ENCODE measurements at places on chromosomes 16 and 17.

DNA sequence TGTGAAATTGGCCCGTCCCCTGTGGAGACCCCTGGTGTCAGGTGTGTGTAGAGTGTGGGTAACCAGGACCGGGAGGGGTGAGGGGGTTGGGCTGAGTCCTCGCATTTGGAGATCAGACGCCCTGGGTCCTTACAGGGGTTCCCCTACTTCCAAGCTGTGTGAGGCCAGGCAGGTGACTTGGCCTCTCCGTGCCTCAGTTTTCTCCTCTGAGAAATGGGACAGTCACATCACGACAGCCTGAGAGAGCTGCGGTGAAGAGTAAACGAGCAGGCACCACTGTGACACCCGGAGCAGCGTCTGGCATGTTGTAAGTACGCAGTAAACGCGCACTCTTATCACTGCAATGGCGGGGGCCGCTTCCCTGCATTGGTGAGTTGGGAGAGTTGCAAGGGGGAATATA lies 152.5 kb upstream of the CIBAR2 start:
- no peak for DNase-seq

DNA sequence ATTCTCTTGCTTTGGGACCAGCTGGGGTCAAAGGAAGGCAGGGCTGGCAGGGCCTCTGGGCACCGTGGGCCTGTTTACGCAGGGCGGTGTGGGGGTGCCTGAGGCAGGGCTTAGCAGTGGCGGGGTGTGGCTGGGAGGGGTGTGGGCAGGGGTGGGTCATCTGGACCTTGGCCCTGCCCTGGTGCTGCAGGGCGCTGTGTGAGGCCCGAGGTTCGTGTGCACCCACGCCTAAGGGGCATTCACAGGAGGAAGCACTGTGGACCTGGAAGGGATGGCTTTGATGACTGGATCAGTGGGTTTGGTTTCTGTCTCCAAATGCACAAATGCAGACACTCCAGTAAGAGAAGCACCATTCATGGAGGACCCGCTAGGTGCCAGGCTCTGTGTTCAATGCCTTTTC lies 37.3 kb downstream of the BCO1 start:
- no peak for DNase-seq

- DNase-seq = no peak
Observed at GRCh38 chr16:20598832-20599469, 22.8 kb upstream of the ACSM2B start.

GRCh38 chr17:74750327-74751069 lies 2.1 kb downstream of the NHERF1 start:
- DNase-seq = peak; percentile 50

DNA sequence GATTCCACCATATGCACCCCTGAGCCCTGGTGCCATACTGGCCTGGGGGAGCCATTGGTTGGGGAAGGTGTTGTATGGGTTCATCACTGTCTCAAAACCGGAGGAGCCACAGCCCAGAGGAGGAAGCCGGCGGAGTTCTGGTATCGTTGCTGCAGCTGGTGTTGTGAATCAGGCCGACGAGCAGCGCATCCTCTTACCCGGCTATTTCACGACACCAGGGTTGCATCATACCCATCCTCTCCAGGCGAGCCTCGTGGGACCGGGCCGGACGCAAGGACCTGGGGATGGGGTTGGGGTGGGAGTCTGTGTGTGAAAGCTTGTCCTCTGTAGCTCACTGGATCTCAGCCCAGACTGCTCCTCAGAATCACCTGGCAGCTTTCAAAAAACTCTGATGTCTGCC lies 6.6 kb upstream of the SLC12A3 start:
- DNase-seq = no peak

DNA sequence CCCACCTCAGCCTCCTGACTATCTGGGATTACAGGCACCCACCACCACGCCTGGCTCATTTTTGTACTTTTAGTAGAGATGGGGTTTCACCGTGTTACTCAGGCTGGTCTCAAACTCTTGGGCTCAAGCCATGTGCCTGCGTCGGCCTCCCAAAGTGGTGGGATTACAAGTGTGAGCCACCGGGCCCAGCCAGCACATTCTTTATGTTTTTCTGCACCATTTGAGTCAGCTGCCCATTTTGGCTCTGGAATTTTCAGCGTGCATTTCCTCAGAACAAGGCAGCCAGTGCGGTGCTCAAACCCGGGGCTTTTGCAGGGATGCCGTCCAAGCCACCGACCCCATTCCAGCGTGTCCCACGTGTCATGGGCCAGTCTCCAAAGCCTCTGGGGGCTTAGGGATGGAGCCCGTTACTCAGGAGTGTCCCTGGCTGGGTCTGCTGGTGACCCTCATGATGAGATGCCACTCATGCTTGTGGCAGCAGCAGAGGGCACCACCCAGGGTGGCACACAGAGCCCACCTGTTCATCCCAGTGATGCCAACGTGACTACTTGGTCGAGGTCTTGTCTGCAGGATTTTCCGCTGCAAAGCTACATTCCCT lies 3.7 kb upstream of the RAB40C start:
- no peak for DNase-seq

All from caudate nucleus (tissue), 63 donors.